ENCODE measurements at places on chromosomes 3 and 15. TPM values are rescaled to one million over a fixed set of nuclear protein-coding genes. Genes with fewer than 3 reads are reported as not detected.

The IRAK2 gene
- 3.0 TPM for total RNA-seq

The IMP3 gene
- total RNA-seq = 84.0 TPM

GRCh38 chr3:4756855-4757574, 222.2 kb upstream of the BHLHE40 start:
- no peak for DNase-seq

The DNAJA4 gene
- 35.8 TPM for total RNA-seq

The HCN4 gene
- not detected for total RNA-seq

The ERC2 gene
- not detected for total RNA-seq

DNA sequence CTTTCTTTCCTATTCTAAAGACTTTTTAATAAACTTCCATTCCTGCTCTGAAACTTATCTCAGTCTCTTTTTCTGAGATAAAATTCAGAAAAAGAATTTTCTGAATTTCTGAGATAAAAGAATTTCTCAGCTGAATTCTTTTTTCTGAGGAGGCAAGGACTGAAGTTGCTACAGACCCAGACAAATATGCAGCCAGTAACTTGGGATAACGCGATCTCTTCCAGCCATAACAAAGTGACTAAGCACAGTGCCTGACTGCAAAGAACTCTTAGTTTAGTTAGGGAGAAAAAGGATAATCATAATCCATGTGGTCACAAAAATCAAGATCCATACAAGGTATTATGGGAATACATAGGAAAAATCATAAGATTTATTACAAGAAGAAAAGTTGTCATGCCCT, 222.0 kb upstream of the GAP43 start:
- no peak for DNase-seq

- DNase-seq = no peak
These were observed 151.6 kb downstream of the FOXB1 start for GRCh38 chr15:60155661-60156060.

- DNase-seq = no peak
These were observed 32.0 kb downstream of the KLHL25 start for GRCh38 chr15:85762756-85763127.

DNA sequence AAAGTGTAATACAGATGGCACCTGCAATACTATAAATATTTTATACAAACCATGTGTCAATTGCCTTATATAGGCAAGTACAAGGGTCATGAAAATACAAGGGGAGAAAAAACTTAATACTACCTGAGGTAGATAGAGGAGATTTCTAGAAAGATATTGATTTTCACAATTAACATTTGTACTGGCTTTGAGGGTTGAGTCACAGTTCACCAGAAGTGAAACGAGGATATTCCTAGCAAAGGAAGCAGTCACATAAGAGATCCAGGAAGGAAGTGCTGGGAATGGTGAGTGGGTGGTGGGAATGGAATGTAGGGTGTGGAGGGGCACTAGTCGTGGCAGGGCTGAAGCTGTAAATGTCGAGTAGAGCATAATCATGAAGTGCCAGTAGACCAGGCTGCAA, 108.7 kb downstream of the P2RY1 start:
- DNase-seq = no peak

DNA sequence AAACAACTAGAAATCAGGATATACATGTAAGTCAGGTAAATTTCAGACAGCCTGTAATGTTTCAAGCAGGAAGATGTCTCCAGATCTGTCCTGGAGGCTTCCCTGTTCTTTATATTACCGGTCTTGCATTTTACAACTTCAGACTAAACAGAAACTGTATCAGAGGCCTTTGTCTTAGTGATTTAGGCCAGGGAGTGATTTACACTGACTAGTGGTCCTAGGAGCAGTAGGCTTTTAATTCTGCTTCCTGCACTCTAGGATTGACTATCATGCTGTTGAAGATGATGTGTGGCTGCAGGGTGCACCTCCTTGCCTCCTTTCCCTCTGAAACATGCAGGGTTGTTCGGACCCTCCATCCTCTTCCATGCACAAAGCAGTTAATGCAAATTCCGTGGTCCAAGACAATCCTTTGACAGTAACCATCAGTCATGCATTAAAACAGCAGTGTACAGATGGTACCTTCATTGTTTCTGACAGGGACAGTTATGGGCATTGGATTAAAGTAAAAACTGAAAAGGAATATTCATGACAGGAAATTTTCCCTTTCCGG, 27.6 kb downstream of the CHRNA7 start:
- no peak for DNase-seq

DNA sequence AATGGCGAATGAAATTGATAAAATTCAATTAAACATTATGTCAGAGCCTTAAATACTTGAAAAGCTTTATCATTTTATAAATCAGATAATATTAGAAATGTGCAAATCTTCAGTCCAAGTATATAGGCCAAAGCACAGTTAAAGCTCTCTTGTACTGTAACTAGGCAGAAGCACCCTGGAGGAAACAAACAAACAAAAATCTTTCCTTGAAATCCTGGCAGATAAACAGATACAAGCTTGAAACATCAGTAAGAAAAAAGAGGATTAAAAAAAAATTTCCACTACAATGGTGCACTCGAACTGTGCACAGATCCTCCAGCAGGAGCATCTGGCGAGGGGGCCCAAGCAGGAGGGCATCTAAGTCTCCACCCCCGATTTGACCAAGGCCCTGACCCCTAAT, 166.6 kb downstream of the PLD1 start:
- DNase-seq = no peak

DNA sequence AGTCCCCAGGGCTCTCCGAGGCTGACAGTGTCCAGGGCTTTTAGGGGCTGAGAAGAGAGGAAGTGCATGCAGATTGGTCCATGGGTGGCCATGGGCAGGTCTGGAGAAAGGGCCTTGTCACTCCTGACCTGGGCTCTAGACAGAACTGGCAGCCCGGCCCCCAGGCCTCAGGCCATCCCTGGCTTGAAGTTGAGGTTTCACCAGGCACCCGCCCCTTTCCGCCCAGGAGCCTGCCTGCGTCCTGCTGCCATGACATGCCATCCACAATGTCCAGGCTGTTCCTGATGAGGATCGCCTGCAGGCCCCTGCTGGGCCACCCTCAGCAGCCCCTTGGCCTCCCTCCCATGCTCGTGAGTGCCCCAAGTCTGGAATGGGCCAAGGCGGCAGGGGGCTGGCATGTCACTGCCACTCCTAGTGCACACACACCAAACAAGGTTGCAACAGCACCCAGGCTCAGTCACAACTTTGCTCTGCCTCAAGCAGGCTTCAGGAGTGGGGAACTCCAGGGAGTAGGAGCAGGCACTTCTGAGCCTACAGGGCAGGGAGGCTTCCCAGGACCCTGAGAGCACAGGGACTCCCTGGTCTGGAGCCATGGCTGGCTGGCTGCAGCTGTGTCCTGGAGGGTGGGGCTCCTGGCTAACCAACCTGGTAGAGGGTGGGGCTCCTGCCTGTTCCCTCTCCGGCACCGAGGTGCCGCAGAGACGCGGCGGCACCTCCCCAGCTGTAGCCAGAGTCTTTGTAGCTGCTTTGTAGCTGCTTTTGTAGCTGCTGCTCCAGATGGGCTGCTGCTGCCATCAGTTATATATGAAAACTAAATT, 1457.1 kb upstream of the GBE1 start:
- DNase-seq = no peak

- no peak for DNase-seq
These were observed 51.9 kb downstream of the WWTR1 start for GRCh38 chr3:149605902-149606301.

DNA sequence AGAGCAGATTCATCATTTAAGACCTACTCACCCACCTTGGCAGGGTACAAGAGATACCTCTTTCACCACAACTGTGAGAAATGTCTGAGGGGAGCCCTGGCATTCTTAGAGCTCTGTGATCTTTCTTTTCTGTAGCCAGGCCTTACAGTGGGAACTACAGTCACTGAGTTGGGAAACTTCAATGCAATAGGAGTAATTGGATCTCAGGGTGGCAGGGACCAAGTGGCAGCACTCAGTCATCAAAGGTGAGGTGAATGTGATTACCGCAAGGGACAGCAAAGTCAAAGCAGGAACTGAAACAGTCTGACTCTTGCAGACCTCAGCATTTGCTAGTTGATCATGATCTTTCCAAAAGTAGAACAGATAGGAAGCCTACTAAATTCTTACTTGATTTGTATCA, 7.2 kb upstream of the MCF2L2 start:
- peak; percentile 65 for DNase-seq

The SPSB4 gene
- not detected for total RNA-seq

GRCh38 chr15:53837263-53837662, 77.8 kb upstream of the WDR72 start:
- DNase-seq = no peak

DNA sequence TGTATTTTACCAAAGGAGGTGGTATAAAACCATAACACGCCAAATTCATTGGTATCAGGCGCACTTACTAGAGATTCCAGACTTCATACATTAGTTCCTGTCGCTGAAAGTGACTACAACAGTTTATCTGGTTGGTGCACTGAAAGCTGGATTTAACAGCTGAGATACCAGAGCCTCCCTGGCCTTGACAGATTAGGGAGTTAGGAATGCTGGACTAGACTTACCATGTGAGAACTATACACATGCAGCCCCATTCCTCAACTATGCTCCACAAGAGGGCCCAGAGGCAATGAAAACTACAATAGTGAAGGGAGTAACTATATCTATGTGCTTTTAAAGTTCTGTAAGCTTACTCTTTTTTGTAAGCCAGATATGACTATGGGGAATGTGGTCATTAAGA, 174.4 kb downstream of the STAG1 start:
- DNase-seq = no peak

All from activated CD8-positive, alpha-beta memory T cell treated with anti-CD3 and anti-CD28 coated beads, Interleukin-2, amount 10 ng/mL, durations not matched to agents 7 days and 5 days (primary cell).